ENCODE measurements at places on chromosomes 16 and 17.
A peak's percentile ranks its signal among the peaks of the same experiment; 100 is the strongest.

- H3K4me1 ChIP-seq = peaks cover 67% of the 10 kb centered on the region
- DNase-seq = no peak
- peaks cover 82% of the 10 kb centered on the region for H3K36me3 ChIP-seq
- peak overlapping the region; percentile 97 for H3K27ac ChIP-seq
- no peaks in the 10 kb centered on the region for H3K27me3 ChIP-seq
Measured at GRCh38 chr16:27448532-27449433, 46.8 kb downstream of the IL21R start.

DNA sequence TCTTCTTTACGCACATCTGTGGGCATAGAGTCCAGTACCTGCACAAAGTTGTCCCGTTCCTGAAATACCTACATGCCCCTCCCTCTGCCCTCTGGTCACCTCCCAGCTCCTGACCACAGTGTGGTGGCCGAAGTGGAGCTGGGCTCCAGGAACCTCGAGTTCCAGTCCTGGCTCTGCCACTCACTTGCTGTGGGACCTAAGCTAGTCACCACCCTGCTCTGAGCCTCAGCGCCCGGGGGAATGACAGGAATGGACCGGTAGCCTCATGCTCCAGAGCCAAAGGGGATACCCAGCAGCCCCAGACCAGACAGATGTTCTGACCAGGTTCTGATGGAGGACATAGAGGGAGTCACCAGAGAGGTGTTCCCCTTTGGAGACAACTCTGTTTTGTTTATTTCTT is 26.7 kb upstream of the ITGA3 start:
- H3K27ac ChIP-seq = no peak overlapping the region
- DNase-seq = no peak
- peaks cover 6% of the 10 kb centered on the region for H3K36me3 ChIP-seq
- H3K27me3 ChIP-seq = peaks cover 56% of the 10 kb centered on the region
- H3K4me1 ChIP-seq = peaks cover 4% of the 10 kb centered on the region

GRCh38 chr17:83174362-83175118 is 95.1 kb downstream of the METRNL start:
- H3K4me3 ChIP-seq = no peak overlapping the region
- peaks cover 5% of the 10 kb centered on the region for H3K27me3 ChIP-seq
- H3K4me1 ChIP-seq = peaks cover 8% of the 10 kb centered on the region
- no peak overlapping the region for H3K27ac ChIP-seq
- peaks cover 3% of the 10 kb centered on the region for H3K36me3 ChIP-seq

GRCh38 chr17:51711581-51711980 is 446.9 kb downstream of the CA10 start:
- DNase-seq = no peak
- no peaks in the 10 kb centered on the region for H3K4me1 ChIP-seq
- no peak overlapping the region for H3K4me3 ChIP-seq
- no peak overlapping the region for H3K27ac ChIP-seq
- H3K36me3 ChIP-seq = no peaks in the 10 kb centered on the region

DNA sequence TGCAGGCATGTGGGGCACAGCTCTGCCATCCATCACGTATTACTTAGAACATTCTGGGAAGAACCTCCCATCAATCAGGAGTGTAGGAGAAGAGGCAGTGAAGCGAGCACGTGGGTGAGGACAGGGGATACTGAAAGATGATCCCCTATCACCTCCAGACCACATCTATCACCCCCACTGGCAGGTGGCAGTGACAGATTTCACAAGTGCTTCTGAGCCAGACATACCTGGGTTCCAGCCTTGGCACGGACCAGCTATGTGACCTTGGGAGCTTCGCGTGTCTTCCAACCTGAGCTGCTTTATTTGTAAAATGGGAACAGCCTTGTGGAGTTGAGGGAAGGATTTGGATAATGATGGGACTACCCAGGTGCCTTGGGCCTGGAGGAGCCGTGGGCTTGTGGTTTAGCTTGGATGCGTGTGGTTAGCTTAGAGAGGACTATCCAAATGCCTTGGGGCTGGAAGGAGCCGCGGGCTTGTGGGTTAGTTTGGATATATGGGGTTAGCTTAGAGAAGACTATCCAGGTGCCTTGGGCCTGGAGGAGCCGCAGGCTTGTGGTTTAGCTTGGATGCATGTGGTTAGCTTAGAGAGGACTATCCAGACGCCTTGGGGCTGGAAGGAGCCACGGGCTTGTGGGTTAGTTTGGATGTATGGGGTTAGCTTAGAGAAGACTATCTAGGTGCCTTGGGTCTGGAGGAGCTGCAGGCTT is 206.4 kb downstream of the ENGASE start:
- no peak for DNase-seq
- no peaks in the 10 kb centered on the region for H3K36me3 ChIP-seq
- H3K27ac ChIP-seq = no peak overlapping the region
- H3K4me3 ChIP-seq = no peak overlapping the region

DNA sequence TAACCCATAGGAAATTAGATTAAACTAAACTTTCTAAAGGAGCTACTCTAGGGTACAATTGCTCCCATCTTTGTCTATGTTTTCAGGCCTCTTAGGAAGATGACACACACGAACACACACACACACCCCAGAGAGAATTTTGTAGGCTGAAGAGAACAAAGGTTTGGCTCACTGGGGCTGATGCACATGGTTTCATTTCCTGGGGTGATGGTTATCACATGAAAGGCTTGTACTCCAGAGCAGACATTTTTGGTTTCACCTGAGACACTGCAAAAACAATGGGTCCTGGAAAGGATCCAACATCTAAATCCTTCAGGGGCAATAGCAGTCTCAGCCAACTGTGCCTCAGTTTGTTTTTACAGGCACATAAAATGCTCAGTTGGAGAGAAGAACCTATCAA is 62.8 kb downstream of the GRB7 start:
- no peaks in the 10 kb centered on the region for H3K27me3 ChIP-seq
- H3K4me1 ChIP-seq = peaks cover 25% of the 10 kb centered on the region
- H3K4me3 ChIP-seq = peak overlapping the region; percentile 30
- H3K27ac ChIP-seq = peak overlapping the region; percentile 79
- DNase-seq = peak; percentile 21
- H3K36me3 ChIP-seq = peaks cover 9% of the 10 kb centered on the region

GRCh38 chr17:3543453-3543852 is 14.2 kb downstream of the TRPV3 start:
- no peaks in the 10 kb centered on the region for H3K4me1 ChIP-seq
- no peak overlapping the region for H3K4me3 ChIP-seq
- H3K27me3 ChIP-seq = peaks cover 20% of the 10 kb centered on the region

Measured in effector memory CD8-positive, alpha-beta T cell (primary cell).